G401 (cell line): ENCODE measurements at places on chromosomes 3 and 15. TPM values are rescaled to one million over a fixed set of nuclear protein-coding genes. Genes with fewer than 3 reads are reported as not detected.

Gene MUC20
- total RNA-seq = 1.7 and 4.7 TPM in 2 replicates

DNA sequence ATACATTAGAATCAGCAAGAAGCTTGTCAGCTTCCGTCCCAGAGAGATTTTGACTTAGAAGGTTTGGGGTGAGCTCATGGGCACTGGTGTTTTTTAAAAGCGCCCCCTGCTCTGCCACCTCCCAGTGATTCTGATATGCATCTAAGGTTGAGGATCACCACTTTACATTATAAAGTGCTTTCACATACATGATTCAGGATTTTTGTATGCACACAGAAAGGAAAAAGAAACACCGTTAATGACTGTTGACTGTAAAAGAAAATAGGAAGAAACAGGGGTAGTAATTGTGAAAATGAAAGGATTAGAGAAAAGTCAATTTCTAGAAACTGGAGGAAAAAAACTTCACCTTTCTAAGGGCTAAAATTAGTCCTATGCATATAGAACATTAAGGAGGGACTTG is 104.9 kb upstream of the ZBED2 start:
- DNase-seq = no peak

DNA sequence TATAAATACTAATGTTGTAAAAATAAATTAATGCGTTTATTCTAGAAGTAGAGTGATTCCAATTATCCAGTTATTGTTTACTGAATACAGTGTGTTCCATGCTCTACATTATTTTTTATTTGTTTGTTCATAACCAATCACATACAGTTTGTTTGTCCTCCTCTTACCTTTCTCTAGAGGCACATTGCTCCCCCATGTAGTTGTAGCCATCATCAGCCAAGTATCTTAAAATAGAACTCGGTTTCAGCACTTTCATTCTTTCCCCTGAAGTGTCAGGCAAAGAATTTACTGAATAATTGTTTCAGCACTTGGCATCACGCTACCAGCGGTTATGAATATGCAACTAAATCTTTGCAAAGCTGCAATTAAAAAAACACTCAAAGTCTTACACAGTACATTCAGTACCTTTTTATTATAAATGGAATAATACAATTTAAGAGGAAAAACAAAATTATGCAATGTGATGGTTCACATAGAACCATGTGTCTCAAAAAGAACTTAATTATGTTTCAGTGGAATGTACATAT is 448.6 kb upstream of the ATP10A start:
- DNase-seq = no peak

DNA sequence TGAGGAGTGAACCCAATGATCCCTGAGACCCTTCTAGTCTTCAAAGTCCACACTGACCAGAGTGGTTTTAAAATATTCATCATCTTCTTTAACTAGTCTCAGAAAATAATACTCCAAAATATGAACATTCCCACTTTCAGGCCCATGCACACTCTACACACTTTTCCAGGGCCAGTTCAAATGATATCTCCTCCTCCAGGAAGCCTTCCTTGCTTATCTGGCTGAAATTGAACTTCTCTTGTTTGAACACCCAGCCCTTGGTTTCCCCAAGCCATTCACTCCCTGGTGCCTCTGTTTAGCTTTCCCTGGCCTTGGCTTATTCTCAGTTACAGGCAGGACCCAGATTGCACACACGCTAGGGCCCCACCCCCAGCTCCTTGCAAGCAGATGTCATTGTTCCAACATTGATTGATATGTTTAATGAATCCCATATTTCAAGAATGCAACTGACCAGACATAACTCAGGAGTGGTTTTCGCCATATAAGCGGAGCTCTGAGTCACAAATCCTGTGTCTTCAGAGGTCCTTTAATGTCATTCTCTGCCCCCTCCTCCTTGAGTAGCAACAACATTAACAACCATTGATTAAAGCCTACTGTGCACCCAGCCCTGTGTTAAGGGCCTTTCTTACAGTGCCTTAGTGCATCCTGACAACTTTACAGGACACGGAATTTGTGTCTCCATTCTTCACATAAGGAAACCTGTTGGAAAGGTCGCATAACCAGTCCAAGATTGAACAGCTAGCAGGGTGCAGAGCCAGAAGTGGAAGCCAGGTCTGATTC is 2.1 kb downstream of the ITGA11 start:
- no peak for DNase-seq

Gene ZNF80
- total RNA-seq = not detected in 2 replicates

- no peak for DNase-seq
Measured at GRCh38 chr15:63202861-63203260, 13.5 kb downstream of the RAB8B start.

Gene GRIP2
- total RNA-seq = 1.1 and 1.4 TPM in 2 replicates

Gene RTP1
- not detected in 2 replicates for total RNA-seq

GRCh38 chr15:77455696-77456321 is 35.1 kb downstream of the HMG20A start:
- DNase-seq = no peak

GRCh38 chr15:48388016-48388851 is 57.0 kb downstream of the DUT start:
- no peak for DNase-seq

Gene PIK3CA
- total RNA-seq = 11.9 TPM in 2 replicates

Gene FBXL22
- 0.37 and 0.43 TPM in 2 replicates for total RNA-seq

- DNase-seq = peak; percentile 37
Measured at GRCh38 chr3:139597947-139598346, 58.4 kb upstream of the RBP1 start.

- DNase-seq = no peak
Measured at GRCh38 chr15:101267320-101268104, 9.8 kb downstream of the SELENOS start.

DNA sequence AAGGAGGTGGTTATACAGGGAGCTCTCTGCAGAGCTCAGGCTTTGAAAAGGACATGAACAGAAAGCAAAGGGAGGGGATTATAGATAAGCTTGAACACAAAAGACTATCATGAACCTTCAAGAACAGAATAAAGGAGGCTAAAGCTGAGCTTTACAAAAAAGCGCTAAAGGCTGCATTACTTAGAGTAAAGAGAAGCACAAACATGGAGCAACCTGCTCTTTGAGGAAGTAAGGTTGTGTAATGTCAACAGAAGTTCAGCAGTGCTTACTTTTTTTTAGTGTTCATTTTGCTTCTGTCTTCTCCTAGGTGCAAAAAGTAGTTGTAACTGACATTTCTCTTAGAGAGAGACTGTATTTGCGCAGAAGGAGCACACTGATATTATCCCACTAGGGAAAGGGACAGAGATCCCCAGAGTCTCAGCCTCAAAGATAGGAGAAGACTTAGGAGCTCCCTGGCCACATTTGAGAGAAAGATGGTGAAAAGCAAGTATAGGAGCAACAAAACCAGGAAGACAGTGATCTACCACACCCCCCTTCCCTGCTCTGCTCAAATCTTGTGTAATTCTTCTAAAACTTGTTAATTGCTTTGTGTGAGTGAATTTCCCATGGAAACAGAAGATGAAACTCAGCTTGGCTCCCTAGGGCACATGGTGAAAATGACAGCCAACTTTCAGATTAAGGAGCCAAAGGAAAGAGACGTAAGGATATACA is 54.7 kb downstream of the QTRT2 start:
- DNase-seq = no peak

DNA sequence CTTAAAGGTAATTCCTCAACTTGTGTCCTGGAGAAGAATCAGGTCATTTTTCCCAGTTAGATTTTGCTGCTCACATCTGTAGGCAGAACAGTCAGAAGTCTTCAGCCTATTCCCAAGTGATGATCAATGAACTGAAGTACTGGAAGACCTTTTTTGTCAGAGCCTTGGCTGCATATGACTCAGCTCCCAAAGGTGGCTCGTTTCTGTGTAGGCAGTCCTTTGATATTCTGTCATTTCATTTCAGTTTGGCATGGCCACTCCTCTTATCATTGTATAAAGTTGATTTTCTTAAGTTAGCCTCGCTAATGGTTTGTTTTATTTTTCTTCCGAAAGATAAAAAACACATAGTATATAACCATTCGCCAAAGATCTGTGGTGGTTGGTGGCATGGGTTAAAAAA is 90.7 kb downstream of the KLHL25 start:
- no peak for DNase-seq

Gene NDUFAF3
- 90.8 and 109 TPM in 2 replicates for total RNA-seq

DNA sequence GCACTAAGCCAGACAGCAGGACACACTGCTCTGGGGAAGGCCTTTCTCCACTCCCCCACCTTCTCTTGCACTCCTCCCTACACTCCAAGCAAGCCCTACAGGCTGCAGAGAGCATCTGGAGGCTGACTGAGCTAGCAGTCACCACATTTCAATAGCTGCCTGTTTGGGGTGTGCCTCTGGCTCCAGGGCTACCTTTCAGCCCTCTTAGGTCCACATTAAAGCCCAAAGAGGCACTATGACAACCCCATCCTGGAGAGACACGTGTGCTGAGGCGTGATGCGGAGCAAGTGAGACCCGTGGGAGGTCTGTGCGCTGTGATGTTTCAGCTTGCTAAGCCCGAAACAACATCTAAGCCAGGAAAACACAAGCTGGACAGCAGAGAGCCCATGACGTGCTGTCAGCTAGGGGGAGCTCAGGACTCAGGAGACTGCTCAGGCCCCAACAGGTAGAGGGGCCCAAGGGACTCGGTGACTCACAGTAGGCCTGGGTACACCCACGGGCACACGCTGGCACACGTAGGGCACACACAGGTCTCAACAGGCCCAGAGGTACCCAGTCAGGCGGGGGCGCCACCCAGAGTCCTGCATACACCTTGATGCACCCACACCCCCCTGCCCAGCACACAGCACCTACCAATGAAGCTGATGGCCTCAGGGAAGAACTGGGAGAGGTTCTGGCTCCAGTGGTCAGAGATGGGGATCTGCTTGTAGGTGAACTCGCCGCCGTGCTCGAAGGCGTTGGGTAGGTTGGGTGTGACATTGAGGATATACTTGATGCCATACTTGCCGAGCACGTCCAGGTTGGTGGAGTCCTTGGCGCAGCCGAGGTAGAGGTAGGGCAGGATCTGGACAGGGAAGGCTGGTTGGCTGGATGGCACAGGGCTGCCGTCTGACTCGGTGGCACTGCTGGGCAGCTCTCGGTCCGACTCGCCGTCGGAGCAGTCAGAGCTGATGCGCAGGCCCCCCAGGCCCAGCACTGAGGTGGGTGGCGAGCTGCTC is 2.8 kb downstream of the DUSP7 start:
- no peak for DNase-seq

DNA sequence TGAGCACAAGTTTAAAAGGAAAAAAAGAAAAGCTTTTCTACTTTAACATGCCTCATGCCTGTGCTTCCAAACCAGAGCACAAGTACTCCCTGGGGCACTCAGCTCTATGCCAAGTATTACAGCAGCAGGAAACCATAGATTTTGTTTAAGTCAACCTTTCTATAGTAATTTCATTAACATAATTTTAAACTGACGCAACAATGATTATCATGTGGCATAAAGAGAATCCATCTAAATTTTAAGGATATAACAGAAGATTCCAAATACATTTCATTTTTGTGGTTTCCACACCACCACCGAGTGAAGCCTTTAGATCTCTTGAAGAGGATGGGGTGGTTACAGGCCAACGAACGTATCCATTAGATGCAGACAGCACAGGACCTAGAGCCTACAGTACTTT is 112.1 kb downstream of the TNIK start:
- DNase-seq = no peak

Gene HESX1
- 0.43 and 3.6 TPM in 2 replicates for total RNA-seq

- DNase-seq = no peak
Measured at GRCh38 chr3:48268936-48269561, 28.1 kb downstream of the ZNF589 start.

GRCh38 chr15:49154359-49154758 is 1.0 kb downstream of the COPS2 start:
- DNase-seq = no peak

DNA sequence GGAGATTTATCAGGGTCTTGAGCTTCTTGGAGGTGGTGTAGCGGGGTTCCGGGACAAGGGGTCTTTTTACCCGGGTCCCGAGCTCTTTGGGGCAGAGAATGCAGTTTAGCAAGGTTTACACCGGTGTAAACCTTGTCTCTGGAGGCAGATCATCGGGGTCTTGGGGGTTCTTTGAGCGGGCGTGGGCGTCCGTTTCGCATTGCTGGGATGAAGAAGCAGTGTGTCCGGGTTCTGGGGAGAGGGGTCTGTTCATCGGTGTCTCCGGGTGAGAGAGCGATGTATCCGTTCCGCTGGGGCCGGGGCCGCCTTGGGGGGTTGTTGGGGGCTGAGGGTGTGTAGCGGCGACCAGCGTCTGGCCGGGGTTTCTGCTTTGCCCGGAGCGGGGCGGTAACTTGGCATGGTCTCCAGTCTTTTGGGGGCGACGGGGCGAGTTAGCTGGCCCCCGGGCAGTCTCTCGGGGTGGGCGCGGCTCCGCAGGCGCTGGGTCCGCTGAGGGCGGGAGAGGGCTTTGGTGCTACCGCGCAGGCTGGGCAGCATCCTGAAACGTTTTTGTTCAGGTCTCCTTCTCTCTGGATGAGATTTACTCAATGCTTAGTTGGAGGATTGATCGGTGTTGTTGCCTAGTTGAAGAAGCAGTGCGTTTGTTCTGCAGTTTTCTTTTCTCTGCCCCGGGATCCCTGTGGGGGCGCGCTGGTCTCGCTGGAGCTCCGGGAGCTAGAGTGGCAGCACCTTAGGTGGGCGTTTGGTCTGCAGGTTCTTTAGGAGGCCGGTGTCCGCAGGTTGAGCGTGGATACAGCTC is 843 bp downstream of the GLCE start:
- DNase-seq = peak; percentile 83
